ENCODE measurements at places on chromosomes 5 and 9.

DNA sequence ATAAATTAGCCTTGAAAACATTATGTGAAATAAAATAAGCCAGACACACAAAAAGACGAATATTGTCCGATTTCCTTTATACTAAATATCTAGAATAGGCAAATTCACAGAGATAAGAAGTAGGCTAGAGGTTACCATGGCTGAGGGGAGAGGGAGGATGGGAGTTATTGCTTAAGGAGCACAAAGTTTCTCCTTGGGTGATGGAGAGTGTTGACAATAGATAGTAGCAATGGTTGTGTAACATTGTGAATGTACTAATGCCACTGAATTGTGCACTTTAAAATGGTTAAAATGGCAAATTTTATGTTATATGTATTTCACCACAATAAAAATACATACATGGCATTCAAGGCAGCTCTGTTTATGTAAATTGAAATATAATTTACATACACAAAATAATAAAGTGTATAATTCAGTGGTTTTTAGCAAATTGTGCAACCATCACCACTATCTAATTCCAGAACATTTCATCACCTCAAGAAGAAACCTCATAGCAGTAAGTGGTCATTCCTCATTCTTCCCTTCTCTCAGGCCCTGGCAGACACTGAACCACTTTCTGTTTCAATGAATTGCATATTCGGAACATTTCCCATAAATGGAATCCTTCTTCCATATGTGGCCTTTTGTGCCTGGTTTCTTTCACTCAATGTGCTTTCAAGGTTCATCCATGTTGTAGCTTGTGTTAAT is 59.2 kb downstream of the NDST1 start:
- no peak for DNase-seq

DNA sequence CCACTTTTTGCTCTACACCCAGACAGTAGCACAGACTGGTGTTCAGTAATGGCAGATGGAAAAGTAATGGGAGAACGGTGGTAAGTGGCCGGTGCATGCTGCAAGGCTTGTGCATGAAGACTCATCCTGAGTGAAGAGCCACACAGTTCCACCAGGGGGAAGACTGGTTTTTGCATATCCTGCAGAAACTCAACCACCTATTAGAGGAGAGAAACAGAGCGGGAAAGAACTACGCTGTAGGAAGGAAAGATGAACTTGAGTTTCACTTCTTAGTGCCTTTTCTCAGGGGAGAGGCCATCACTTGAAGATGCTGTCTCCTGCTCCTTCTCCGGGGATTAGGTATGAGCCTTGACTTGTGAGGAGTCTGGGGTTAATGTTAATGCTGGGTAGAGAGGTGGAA is 9.4 kb upstream of the PRSS3 start:
- no peak for DNase-seq

- no peak for DNase-seq
These were observed 80.9 kb downstream of the PRR16 start for GRCh38 chr5:120545007-120545406.

DNA sequence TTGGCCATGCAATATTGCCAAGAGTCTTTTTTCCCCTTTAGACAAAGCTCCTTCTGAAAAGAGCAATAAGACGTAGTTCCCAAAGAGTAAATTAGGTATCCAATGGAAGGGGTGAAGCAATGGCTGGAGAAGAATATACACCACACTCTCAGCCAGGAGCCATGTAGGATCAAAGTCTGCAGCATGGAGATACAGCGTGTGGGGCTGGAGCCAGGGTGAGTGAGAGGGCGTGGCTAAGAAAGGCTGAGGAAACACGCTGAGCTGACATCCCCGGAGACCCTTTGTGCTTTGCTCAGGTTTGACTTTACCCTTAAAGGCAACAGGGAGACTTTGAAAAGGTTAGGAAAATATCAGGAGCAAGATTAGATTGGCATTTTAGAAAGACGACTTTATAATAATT is 87.1 kb upstream of the ELL2 start:
- DNase-seq: no peak

DNA sequence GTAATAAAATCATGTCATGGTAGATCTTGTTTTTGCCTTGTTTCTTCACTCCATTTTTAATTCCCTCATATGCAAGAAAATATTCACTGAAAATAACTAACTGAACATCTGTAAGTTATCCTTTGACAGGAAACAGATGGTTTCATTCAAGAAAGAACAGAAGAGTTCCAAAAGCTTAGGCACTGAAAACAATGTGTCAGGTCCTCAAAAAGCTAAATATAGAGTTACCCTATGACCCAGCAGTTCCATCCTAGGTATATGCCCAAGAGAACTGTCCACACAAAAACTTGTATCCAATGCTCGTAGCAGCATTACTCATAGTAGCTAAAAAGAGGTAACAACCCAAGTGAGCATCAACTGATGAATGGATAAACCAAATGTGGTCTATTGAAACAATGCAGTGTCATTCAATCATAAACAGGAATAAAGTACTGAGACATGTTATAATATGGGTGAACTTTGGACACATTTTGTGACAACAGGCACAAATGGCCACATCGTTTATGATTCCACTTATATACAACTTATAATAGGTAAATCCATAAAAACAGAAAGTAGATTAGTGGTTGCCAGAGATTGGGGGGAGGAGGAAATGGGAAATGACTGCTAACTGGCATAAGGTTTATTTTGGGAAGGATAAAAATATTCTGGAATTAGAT is 231.0 kb downstream of the FRMD3 start:
- DNase-seq: no peak

DNA sequence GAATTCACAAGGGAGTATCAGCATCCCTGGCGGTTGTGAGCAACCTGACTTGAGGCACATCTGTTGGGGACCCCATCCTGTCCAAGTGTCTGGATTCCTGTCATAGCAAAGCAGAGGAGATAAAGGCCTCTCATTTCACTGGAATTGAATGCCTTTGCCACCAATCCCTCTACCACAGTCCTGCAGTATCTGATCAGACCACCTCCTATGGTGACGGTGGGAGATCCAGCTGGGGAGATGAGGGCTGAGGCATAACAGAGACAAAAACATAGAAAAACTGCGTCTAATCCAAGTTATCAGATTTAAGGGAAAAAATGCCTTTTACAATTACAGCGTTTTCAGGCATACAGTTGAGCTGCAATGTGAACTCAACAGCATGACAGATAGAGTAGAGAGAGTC is 160.7 kb upstream of the TRPC7 start:
- no peak for DNase-seq

DNA sequence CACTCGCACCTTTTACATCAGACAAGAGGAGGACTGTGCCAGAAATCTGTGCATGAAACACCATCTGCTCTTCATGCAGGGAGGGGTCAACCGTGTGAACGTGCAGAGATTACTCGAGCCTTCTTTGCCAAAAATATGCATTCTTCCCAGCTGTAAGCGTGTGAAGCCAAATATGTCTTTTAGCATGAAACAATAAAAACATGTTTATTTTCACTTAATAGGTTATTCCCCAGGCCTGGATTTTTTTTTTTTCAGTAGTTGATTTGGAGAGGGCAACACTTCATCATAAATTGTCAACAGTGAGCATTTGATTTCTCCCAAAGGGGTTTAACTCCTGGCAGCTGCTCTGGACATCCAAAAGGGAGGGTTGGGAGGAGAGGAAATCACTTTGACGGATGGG is 23.8 kb downstream of the PLAC8L1 start:
- no peak for DNase-seq

DNA sequence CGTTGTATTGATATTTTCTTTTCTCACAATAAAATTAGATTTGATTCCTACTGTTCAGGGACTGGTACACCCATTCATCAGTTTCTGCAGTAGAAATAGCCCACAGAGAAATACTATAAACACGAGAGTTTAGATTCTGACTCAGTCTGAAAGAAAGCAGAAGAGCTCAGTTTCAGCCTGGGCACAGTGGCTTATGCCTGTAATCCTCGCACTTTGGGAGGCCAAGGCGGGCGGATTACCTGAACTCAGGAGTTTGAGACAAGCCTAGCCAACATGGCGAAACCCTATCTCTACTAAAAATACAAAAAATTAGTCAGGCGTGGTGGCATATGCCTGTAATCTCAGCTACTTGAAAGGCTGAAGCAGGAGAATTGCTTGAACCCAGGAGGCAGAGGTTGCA is 8.6 kb downstream of the ITK start:
- DNase-seq: no peak

- DNase-seq: no peak
These were observed 3.7 kb upstream of the GNPDA1 start for GRCh38 chr5:142016556-142016955.

GRCh38 chr5:88877826-88878225 is 5.2 kb downstream of the MEF2C start:
- no peak for DNase-seq

DNA sequence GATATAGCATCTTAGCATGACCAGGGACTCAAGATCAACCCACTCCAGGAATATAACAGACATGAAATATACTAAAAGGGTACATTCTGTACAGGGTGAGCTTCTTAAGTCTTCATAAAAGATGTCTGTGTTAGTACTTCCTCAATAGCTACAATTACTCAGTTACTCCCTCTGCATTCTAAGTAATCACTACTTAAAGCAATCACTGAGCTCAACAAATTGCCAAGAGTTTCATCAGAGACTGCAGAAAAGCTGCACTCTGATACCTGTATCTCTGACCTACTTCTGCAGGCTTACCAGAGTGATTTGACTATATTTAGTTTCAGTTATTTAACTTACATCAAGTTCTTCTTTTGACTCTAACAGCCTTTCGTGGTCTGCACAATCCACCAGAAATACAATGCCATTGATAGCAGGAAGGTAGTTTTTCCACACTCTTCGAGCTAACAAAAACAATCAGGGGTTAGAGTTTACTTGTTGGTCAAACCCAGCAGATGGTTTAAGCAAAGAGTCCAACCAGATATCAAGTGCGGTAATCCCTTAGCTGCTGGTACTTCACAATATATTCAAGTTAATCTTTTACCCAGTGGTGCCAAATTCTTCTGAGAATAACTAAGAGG is 23.3 kb downstream of the SAR1B start:
- no peak for DNase-seq

- no peak for DNase-seq
These were observed 186.5 kb downstream of the EFNA5 start for GRCh38 chr5:107484281-107484680.

GRCh38 chr9:1001838-1002237 is 25.4 kb downstream of the DMRT3 start:
- no peak for DNase-seq

- DNase-seq: no peak
These were observed 44.0 kb upstream of the MAN2A1 start for GRCh38 chr5:109645707-109646192.

- DNase-seq: no peak
These were observed 210.2 kb upstream of the PUM3 start for GRCh38 chr9:3054017-3054586.

DNA sequence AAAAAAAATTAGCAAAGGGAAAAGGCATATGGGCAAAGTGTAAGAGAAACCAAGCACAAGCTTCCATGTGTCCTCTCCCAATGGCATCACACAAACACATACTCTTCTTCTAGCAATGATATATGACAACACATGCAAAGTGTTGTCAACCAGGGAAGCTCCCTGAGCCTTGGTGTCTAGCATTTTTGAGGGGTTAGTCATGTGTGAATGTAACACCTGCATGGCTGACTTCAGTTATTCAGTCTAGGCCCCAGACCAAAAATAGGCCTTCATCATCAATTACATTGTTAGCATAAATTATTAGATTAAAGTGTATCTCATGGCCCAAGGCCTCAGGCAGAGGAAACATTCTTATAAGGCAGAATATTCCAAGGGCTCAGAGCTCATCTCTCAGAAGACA is 450.0 kb downstream of the TLE1 start:
- no peak for DNase-seq

DNA sequence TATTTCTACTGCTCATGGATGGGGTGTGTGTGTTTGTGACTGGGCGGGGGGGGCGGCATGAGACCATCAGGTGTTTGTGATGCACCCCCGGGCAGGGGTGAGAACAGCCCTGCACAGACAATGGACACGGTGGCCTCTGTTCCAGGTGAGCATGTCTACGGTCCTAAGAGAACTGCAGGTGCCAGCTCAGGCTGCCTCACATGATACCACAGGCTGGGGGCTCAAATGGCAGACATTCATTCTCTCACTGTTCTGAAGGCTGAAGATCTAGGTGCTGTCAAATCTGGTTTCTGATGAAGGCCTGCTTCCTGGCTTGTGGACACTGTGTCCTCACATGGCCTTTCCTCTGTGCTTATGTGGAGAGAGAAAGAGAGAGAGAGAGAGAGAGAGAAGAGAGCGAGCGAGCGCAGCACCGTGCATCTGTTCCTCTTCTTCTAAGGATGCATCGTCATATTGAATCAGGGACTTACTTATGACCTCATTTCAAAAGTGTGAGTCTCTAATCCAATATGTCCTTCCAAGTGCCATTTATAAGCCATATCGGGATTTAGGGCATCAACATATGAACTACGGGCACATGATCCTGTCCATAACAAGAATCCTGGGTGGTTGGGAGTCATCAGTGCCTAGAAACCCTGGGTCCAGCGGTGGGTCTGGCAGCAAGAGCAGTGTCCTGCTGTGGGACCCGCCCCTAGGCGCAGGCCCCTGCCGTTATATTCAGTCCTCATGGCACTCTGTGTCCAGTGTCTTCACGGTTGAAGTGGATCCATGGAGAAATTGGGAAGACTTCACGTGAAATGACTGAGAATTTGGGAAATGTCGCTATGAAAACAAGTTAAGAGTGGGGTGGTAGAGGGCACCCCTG is 42.5 kb downstream of the NXNL2 start:
- no peak for DNase-seq

DNA sequence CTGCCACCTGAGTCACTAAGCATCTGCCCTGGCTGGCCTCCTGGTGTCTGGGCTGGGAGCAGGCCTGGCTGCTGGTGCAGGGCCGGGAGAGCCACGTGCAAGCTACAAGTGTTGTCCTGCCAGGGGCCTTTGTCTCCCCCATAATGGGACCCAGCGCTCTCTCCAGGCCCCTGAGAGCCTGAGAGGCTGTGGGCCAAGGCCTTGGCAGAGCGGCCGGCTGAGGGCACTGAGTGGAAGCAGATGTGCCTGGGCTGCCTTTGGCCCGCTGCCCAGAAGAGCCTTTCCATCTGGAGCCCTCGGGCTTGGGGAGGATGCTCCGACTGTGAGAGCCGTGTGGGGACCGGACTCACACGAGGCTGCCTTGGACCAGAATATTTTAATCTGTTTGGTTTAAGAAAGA is 185.5 kb downstream of the RGS3 start:
- peak; percentile 84 for DNase-seq

DNA sequence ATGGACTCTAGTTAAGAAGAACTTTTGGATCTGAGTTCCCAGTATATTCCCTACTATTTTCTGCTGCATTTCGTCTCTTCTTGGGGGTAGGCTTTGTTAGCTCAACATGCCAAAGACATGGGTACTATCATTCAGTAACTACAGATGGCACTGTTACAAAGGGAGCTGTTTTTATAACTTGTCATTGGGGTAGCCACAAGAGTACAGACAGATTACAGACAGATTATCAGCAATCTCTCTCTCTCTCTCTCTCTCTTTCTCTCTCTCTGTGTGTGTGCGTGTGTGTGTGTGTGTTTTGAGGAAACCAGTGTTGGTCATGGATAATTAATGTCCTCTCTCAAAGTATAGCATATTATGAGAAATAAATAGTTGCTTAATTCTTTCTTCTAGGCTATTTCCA is 116.1 kb downstream of the WDR70 start:
- no peak for DNase-seq

GRCh38 chr9:77843076-77843870 is 188.3 kb downstream of the GNAQ start:
- DNase-seq: no peak

- no peak for DNase-seq
These were observed 28.0 kb downstream of the NCS1 start for GRCh38 chr9:130200038-130200849.

GRCh38 chr9:20593105-20593504 is 29.2 kb downstream of the MLLT3 start:
- no peak for DNase-seq
